Astrocyte (in vitro differentiated cells and primary cell): ENCODE measurements at places on chromosomes 1 and 21. TPM values are rescaled to one million over a fixed set of nuclear protein-coding genes. Genes with fewer than 3 reads are reported as not detected.

The RNF186 gene
- total RNA-seq = not detected in 2 replicates

DNA sequence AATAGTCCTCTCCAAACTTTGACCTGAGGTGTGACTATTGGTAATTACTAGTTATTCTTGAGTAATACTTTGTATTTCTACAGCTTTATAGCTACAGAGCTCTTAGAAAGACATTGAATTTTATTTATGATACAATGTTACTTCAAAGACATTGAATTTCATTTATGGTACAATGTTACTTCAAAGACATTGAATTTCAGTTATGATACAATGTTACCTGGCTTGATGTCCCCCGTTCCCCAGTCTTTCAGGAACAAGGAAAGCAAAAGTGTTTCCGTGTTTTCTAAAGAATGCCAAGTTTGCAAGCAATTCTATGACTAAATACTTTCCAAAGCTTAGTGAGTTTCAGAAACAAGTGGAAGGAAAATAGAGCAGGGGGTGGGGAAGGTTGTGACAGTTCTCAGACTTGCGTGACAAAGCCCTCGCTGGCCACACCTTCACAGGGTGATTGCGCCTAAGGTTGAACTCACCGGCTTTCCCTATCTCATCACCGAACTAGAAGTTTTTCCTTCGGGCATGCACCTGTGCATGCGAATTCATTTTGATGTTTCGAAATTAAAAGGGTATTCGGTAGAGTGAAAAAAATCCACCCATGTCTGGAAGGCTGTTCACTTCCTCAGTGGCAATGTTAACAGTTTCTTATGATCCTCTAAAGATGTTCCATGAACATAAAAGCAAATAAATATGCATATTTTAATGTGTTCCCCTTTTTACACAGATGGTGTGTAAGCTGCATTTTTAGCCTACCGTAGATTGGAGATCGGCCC is 909 bp upstream of the PAXBP1 start:
- DNase-seq = peak; percentile 38
- H3K4me3 ChIP-seq = peak overlapping the region; percentile 87
- peaks cover 4% of the 10 kb centered on the region for H3K4me1 ChIP-seq
- peaks cover 4% of the 10 kb centered on the region for H3K36me3 ChIP-seq

- no peak overlapping the region for H3K4me3 ChIP-seq
- no peaks in the 10 kb centered on the region for H3K27me3 ChIP-seq
- DNase-seq = peak; percentile 31
- peaks cover 5% of the 10 kb centered on the region for H3K4me1 ChIP-seq
These were observed 235.8 kb upstream of the C1orf105 start for GRCh38 chr1:172184506-172185191.

DNA sequence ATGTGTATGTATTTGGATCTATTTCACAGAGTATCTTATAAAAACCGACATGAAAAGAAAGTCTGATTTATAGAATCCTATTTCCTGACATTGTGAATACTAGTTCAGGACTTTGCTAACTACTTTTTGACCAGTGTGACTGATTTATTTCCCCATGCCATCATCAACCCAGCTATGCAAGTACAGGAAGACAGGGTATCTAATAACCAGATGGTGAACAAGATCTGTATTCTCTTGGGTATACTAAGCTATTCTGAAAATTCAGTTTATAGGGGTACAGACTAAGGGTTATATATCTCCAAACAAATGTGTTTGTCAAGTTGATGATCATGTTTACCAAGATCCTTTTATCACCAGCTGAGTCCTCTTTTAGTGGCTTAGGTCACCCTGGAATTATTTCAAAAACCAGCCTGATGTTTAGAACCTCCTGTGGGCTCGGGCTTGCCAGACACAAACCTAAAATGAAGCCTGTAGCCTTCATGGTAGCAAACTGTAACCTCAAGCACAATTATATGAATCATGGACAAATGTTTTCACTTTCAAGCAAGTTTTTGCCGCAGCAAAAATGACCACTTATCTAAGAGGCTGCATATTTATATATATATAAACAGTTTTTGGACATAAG is 185.1 kb downstream of the FGGY start:
- H3K27ac ChIP-seq = no peak overlapping the region
- H3K4me1 ChIP-seq = peaks cover 7% of the 10 kb centered on the region
- H3K27me3 ChIP-seq = no peaks in the 10 kb centered on the region

The RCAN1 gene
- 164 and 197 TPM in 2 replicates for total RNA-seq

GRCh38 chr21:31162827-31163226 is 124.6 kb upstream of the KRTAP19-8 start:
- H3K36me3 ChIP-seq = no peaks in the 10 kb centered on the region
- DNase-seq = peak; percentile 56
- H3K27me3 ChIP-seq = no peaks in the 10 kb centered on the region
- H3K27ac ChIP-seq = no peak overlapping the region
- H3K4me3 ChIP-seq = no peak overlapping the region
- peaks cover 15% of the 10 kb centered on the region for H3K4me1 ChIP-seq

DNA sequence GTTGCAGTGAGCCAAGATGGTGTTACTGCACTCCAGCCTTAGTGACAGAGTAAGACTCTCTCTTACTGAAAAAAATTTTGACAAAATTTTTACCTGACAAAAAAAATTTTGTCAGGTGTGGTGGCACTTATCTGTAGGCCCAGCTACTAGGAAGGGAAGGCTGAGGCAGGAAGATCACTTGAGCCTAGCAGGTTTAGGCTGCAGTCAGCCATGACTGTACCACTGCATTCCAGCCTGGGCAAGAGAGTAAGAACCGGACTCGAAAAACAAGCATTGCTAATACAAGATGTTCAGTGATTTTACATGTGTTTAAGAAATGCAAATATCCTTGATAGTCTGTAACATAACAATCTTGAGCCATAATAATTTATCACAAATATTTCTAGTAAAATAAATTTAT is 46.9 kb downstream of the USP48 start:
- peaks cover 33% of the 10 kb centered on the region for H3K36me3 ChIP-seq
- H3K27ac ChIP-seq = no peak overlapping the region
- H3K4me3 ChIP-seq = no peak overlapping the region
- no peak for DNase-seq
- no peaks in the 10 kb centered on the region for H3K27me3 ChIP-seq

The UBASH3A gene
- not detected in 2 replicates for total RNA-seq

The GRHL3 gene
- 2.6 and 6.9 TPM in 2 replicates for total RNA-seq

DNA sequence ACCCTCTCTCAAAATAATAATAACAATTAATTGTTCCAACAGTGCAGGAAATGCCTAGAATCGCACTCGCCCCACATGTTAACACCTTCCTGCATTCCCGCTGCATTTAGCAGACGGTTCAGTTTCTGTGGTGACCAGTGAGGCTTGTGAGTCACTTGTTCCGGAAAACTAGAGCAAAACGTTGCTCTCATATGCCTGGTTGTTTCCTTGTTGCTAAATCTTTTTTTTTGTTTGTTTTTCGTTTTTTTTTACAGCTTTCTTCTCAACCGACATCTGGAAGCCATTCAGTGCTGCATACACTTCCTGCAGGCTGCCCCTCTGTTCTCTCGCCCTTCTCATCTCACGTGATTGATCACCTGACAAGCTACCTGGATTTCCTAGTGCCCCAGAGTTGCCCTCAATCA is 56.9 kb upstream of the TMPRSS2 start:
- no peak overlapping the region for H3K27ac ChIP-seq
- no peaks in the 10 kb centered on the region for H3K4me1 ChIP-seq
- no peaks in the 10 kb centered on the region for H3K36me3 ChIP-seq
- no peak overlapping the region for H3K4me3 ChIP-seq
- H3K27me3 ChIP-seq = no peaks in the 10 kb centered on the region
- DNase-seq = peak; percentile 58

- H3K36me3 ChIP-seq = peaks cover 5% of the 10 kb centered on the region
- no peaks in the 10 kb centered on the region for H3K27me3 ChIP-seq
- H3K4me1 ChIP-seq = peaks cover 7% of the 10 kb centered on the region
- no peak overlapping the region for H3K4me3 ChIP-seq
- H3K27ac ChIP-seq = no peak overlapping the region
- peak; percentile 56 for DNase-seq
These were observed 9.7 kb downstream of the GNG12 start for GRCh38 chr1:67823615-67824014.

The AMY1C gene
- total RNA-seq = not detected in 2 replicates

GRCh38 chr21:29487154-29487553 is 188.4 kb downstream of the BACH1 start:
- no peaks in the 10 kb centered on the region for H3K27me3 ChIP-seq
- DNase-seq = no peak
- H3K4me1 ChIP-seq = no peaks in the 10 kb centered on the region
- no peaks in the 10 kb centered on the region for H3K36me3 ChIP-seq
- H3K27ac ChIP-seq = no peak overlapping the region

GRCh38 chr1:109730666-109731065 is 10.2 kb downstream of the GSTM3 start:
- H3K36me3 ChIP-seq = no peaks in the 10 kb centered on the region
- H3K27ac ChIP-seq = no peak overlapping the region
- no peaks in the 10 kb centered on the region for H3K27me3 ChIP-seq
- H3K4me1 ChIP-seq = peaks cover 9% of the 10 kb centered on the region
- peak; percentile 61 for DNase-seq
- no peak overlapping the region for H3K4me3 ChIP-seq

DNA sequence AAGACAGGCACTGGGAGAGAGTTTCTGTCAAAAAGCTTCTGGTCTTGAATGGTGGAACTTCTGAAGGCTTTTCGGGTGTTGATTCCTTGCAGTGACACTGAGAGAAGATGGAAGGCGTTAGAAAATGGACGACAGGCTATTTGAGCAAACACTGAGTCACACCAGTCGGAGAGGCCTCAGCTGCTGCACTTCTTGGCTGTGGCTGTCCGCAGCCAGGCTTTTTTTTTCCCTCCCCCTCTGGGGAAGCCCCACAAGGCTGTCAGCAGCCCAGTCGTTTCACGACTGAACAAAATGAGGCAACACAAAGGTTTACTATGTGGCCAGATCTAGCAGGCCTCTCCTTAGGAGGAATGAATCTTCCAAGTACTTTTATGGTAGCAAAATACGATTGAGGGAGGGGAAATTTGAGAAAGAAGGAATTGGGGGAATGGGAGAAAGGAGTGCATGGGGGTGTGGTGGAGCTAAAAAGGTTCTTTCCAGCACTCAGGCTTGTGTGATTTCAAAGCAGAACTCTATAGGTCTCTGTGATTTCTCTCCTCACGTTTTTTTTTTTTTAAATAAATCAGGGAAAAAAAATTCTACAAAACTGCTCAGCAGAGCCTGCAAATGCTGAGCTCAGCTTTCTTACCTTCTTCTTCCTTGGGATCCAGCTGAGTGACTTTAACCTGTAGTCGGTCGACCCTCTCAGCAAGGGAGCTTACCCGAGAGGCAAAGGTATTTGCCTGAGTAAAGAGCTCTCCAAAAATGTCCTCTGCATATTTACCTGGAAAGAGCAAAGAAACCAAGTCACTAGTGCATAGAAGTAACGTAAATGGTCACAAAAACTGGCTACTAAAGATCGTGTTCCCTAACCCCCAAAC is 26.1 kb downstream of the GPR3 start:
- H3K27me3 ChIP-seq = no peaks in the 10 kb centered on the region
- DNase-seq = peak; percentile 88
- H3K4me1 ChIP-seq = peaks cover 14% of the 10 kb centered on the region

The DDI2 gene
- total RNA-seq = 24.1 and 26.1 TPM in 2 replicates

The LMX1A gene
- total RNA-seq = not detected in 2 replicates

GRCh38 chr1:215228193-215228592 is 145.7 kb downstream of the KCNK2 start:
- no peak for DNase-seq
- no peak overlapping the region for H3K27ac ChIP-seq

GRCh38 chr21:21463456-21463855 is 465.2 kb downstream of the NCAM2 start:
- H3K4me3 ChIP-seq = no peak overlapping the region
- H3K36me3 ChIP-seq = no peaks in the 10 kb centered on the region
- no peaks in the 10 kb centered on the region for H3K27me3 ChIP-seq
- H3K27ac ChIP-seq = no peak overlapping the region
- no peak for DNase-seq

DNA sequence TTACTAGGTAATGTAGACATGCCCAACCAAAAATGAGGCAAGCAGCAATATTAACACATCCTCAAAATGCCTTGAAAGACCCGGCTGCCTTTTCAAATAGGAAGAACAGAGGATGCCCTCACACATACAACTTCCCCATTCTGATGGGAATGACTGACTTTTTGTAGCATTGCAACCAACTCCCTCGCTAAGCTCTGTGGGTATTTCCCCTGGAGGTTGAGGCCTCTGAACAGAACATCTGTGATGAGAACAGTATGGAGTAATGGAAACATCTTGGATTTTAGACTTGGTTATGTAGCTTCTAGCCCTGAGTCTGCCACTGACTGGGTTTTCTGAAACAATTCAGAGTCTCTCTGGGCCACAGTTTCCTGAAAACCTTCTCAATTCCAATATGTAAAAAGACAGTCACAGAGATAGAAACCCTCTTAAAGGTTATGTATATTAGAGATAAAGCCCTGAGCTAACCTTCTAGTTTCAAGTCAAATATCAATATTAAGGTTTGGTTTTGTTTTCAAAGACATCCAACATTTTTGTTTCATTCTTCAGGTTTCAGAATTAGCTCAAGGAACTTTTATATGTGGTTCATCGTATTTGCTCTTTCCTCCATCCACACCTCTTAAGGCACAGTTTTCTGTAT is 311.5 kb downstream of the SETD4 start:
- H3K4me3 ChIP-seq = no peak overlapping the region
- DNase-seq = no peak
- no peaks in the 10 kb centered on the region for H3K36me3 ChIP-seq
- H3K4me1 ChIP-seq = peaks cover 12% of the 10 kb centered on the region
- no peak overlapping the region for H3K27ac ChIP-seq

The SPTA1 gene
- 0.02 and 0.09 TPM in 2 replicates for total RNA-seq

GRCh38 chr1:26305667-26306289 is 658 bp downstream of the UBXN11 start:
- H3K4me1 ChIP-seq = peaks cover 19% of the 10 kb centered on the region
- H3K4me3 ChIP-seq = peak overlapping the region; percentile 92
- no peaks in the 10 kb centered on the region for H3K36me3 ChIP-seq
- H3K27me3 ChIP-seq = no peaks in the 10 kb centered on the region
- H3K27ac ChIP-seq = peak overlapping the region; percentile 73
- DNase-seq = no peak

DNA sequence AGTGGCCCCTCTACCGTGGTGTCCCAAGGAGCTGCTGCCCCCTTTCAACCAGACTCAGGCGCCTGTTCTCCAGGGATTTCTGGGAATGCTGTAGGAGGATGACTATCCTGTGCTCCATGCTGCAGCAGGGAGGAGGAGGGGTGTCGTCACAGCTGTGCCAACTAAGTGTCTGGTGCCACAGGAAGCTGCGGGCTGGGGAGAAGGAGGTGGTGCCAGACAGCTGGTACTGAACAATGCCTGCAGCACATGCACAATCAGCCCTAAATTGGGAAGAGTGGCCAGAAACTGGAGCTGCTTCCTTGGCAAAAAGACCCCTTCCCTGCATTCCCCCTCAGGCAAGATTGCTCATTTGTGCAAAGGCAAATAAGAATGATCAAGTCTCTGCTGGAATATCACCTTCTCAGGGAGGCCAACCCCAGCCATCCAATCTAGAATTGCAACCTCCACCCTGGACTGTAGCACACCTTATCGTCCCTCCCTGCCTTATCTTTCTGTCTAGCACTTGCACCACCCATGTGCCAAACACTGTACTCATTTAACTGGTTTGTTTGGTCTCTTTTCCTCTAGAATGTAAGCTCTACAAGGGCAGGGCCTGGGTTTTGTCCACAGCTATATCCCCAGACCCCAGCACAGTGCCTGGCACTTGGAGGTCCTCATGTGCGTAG is 33.3 kb downstream of the LAMB3 start:
- H3K4me3 ChIP-seq = no peak overlapping the region
- H3K27ac ChIP-seq = no peak overlapping the region
- no peaks in the 10 kb centered on the region for H3K4me1 ChIP-seq
- H3K36me3 ChIP-seq = no peaks in the 10 kb centered on the region
- DNase-seq = no peak

The FCRL4 gene
- 0.48 TPM in 1 of 2 replicates, not detected in the other for total RNA-seq

The FALEC gene
- total RNA-seq = 0.43 TPM in 1 of 2 replicates, not detected in the other

The S100A14 gene
- 0.38 and 0.57 TPM in 2 replicates for total RNA-seq
